ENCODE measurements at places on chromosomes 16 and 17.
A peak's percentile ranks its signal among the peaks of the same experiment; 100 is the strongest.

GRCh38 chr17:27333410-27333980, 39.6 kb downstream of the WSB1 start:
- peak; percentile 23 for DNase-seq

DNA sequence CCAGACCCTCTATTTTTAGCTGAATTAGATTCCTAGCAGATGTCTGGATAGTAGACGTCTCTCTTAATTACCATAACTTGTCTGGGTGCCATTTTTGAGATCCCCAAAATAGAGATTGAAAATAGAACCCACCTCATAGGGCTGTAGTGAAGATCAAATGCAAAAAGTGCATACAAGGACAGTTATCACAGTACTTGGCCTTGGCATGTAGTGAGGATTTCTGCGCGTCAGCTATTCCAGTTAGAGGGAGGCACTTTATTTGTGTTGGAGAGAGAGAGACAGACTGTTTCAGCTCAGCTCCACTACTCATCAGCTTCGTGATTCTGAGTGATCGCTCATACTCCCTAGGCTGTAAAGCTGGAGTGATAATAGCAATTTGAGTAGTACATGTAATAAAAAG, 59.6 kb upstream of the CDH13 start:
- DNase-seq: no peak

DNA sequence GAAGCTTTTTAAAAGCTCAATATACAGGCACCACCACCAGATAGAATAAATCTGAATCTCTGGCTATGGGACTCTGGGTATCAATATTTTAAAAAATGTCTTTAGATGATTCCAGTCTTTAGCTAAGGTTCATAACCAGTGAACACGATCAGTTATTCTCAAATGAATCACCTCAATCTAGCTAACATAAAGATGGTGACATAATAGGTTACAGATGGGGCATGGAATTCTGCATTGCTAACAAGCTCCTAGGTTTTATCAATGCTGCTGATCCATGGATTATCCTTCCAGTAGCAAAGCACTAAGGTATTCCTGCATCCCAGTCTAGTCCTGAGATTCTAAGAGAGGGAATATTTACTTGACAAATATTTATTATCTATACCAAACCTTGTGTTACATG, 415.5 kb upstream of the CDH11 start:
- no peak for DNase-seq

GRCh38 chr16:85860413-85861094, 38.4 kb upstream of the IRF8 start:
- DNase-seq: no peak

- no peak for DNase-seq
Measured at GRCh38 chr16:68873635-68874471, 30.5 kb downstream of the TANGO6 start.
